HT1080 (cell line): ENCODE measurements at places on chromosomes 2 and 18.

DNA sequence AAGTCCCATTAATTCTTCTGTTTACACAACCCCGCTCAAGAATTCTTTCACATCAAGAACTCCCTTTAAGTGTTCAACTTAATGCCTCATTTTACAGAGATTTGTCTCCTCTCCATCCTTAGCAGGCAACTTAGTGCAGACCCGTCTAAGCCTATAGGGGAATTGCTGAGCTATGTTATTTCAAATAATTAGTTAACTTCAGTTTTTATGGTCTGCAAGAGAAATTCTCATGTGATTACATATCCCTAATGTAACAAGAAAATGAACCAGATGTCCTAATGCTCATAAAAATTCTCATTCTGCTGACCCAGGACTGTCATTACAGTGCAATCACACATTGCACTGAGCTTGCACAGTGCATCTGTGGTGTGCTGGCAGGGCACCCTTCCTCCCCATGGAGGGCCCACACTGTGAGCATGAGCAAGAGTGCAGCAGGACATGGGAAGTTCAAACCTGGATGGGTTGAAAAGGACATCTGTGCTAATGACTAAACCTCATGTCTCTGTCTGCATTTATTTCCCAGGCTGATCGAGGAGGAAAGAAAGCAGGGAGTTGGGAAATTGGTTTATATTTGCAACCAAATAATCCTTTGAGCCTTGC lies 97.1 kb downstream of the COL5A2 start:
- no peak for DNase-seq

- no peak for DNase-seq
Observed at GRCh38 chr18:8889489-8889888, 184.1 kb downstream of the MTCL1 start.

- DNase-seq, result no peak
Observed at GRCh38 chr2:100223502-100223901, 81.1 kb upstream of the AFF3 start.

- peak; percentile 99 for DNase-seq
Observed at GRCh38 chr2:28274911-28275685, 117.6 kb upstream of the FOSL2 start.

GRCh38 chr18:12038082-12038638 lies 55.5 kb upstream of the ANKRD62 start:
- DNase-seq, result no peak

DNA sequence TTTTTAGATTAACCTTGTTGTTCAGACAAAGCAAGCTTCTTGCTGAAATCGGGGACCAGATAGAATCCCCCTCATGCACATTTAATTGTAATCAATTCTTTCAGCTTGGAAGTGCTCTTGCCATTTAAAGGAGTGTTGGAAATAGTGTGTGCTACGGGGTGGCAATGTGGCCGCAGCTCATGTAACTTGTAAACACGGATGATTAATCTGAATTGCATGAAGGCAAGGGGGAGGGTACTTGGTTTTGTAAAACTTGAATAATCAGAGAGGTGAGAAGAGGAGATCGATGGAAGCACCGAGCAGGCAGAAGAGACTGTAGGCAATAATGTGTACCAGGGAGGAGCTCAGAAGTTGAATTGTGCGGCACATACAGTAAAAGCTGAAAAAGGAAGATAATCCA lies 273.5 kb downstream of the PTGR3 start:
- DNase-seq, result no peak

DNA sequence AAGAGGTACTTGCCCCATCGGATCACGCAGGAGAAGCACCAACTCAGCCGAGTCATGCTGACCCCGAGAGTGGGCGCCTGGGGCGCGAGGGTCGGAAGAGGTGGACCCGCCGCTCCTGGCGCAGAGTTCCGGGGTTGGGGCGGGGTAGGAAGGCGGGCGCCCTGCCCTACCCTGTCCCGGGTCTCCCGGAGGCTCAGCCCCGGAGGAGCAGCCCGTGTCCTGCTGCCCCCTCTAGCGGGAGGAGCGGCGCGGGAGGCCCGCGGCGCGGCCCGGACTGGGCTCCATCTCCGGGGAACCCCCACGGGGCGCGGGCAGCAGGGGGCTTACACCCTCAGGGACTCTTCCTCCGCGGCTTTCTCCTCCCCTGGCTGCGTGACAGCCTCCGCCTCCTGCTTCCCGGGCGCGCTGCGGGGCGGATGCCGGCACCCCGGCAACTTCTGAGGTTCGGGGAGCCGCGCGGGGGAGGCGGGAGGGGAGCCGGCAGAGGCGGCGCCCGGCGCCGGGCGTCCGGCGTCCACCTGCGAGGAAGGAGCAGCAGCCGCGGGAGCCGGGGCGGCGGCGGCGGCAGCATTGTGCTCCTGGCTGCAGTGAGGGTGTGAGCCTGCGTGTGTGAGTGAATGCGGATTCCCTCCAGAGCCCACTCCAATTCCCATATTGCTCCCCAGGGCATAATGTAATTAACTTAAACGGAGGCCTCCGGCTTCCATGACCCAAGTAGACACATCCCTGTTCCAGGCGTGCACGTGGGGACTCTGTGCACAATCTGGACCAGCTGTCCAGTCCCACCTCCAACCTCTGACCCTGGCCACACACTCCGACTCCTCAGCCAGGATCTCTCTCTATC lies 7.6 kb upstream of the TNS1 start:
- DNase-seq, result peak; percentile 58

DNA sequence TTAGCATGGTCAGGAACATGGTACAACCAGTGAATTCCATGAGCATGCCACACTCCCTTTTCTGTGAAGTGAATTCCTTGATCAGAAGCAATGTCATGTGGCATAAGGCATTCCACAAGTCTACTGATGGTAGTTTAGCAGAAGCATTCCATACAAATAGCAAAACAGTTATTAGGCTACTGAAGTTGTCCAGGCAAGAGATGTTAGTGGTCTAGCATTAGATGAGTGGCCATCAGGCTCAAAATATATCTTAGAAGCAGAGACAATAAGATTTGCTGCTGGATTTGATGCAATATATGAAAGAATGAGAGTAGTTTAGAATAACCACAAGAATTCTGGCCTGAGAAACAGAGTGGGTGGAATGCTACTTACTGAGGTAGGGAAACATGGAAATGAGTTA lies 355.3 kb upstream of the NRXN1 start:
- no peak for DNase-seq

DNA sequence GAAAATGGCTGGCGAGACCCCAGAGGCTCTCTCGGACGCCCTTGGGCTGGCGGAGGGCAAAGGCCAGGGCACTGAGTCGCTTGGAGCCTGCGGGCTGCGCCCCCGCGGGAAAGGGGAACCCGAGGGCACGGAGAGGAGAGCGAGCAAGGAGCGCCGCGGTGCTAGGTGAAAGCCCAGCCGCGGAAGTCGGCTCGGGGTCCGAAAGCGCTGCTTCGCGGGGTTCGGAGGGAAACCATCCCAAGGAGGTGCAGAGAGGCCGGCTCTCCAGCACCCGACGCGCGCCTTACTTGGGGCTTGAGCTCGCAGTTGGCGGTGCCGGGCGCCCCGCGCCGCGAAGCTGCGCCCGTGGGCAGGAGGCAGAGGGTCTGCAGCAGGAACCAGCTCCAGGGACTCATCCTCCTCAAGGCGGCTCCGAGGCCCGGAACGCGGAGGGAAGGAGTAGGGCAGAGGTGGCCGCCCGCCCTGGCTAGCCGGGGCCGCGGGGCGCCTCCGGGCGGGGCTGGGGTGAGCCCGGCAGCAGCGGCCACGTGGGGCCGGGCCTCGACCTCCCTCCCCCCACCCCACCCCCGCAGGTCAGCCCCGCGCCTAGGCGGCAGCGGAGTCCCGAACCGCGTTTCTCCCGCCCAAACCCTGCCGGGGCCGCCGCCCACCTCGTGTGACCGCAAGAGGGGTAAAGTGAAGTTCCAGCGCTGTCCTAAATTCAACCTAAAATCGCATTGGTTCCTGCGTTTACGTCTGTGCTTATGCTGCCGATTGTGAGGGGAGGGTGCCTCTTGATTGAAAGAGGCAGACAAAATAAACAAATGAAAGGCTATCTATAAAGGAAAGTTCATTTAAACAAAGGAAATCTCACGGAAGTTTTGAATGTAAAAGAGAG lies at the start of gene TRABD2A:
TRABD2A (minus strand) TSS at position 440 of the 877 bp plus-strand sequence; CDS start at position 395, 45 bp downstream.
- peak; percentile 25 for DNase-seq

DNA sequence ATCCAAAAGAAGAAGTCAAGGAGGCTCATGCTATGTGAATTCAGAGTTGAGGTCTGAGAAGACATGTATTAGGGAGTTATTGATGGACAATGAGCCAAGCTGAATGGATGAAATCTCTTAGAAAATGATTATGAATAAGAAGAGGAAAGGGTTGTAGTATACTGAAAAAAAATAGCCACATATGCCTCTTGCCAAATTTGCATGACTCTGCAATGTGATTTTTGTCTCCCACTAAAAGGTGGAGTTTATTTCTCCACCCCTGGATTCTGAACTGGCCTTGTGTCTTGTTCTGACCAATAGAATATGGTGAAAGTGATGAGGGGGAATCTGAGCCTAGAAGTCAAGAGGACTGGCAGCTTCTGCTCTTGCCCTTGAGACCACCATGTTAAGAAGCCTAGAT lies 8.6 kb upstream of the ERICH2 start:
- DNase-seq, result no peak

DNA sequence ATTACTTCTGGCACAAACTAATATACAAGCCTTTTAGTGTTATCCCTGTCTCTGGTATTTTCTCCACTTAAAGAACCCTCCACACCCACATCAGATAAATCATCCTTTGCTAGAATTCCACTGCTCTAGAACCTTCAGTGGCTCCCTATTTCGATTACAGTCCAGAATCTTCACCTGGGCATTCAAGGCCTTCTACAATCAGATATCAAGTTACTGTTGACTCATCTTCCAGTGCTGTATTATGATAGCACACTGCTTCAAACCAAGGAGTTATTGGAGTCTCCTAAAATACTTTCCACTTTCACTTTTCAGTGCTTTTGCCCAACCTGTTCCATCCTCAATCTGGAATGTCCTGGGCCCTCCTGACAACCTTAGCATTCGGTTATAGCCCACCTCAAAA lies 3.4 kb downstream of the CGREF1 start:
- DNase-seq, result no peak

- DNase-seq, result no peak
Observed at GRCh38 chr2:178380763-178381162, 70.2 kb downstream of the PRKRA start.
